ENCODE measurements at places on chromosomes 1 and 21.

GRCh38 chr1:112399456-112399855 lies 3.4 kb downstream of the CTTNBP2NL start:
- no peak overlapping the region for H3K27ac ChIP-seq
- H3K27me3 ChIP-seq, result no peaks in the 10 kb centered on the region
- H3K4me3 ChIP-seq, result no peak overlapping the region
- DNase-seq, result no peak

DNA sequence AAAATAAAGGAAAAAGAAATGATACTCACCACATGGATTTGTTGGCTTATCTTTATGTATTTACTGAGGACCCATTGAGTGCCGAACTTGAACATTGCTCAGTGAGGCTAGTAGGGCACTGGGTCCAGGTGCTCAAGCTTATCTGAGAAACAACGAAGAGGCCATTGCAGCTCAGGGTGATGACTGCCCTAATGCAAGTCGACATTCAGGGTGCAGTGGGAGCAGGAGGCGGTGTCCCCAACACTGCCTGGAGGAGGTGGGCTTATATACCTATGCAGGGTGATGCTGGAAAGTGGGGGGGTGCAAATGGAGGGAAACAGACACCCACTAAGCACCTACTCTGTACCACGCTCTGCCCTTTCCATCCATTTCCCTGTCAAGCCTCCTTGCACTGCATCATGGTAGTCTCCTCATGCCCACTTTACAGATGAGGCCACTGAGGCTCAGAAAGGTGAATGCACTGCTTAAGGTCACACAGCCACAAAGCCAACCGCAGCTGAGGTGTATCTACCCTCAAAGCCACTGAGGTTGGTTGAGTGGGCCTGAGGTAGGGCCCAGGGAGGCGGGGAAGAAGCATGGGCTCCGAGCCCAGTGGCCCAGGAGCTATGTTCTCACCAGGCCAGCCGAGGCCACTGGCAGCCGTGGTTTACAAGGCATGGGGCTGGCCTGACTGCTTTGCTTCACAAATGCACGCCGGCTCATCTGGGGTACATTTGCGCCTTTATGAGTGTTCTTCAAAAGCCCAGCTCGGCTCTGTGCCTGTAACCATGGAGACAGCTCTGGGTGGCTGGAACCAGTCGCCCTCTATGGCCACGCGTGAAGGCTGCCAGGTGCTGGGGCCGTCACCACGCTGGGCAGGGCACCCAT lies 103.8 kb downstream of the EPHB2 start:
- no peaks in the 10 kb centered on the region for H3K4me1 ChIP-seq
- no peaks in the 10 kb centered on the region for H3K36me3 ChIP-seq
- H3K27ac ChIP-seq, result no peak overlapping the region
- DNase-seq, result no peak

DNA sequence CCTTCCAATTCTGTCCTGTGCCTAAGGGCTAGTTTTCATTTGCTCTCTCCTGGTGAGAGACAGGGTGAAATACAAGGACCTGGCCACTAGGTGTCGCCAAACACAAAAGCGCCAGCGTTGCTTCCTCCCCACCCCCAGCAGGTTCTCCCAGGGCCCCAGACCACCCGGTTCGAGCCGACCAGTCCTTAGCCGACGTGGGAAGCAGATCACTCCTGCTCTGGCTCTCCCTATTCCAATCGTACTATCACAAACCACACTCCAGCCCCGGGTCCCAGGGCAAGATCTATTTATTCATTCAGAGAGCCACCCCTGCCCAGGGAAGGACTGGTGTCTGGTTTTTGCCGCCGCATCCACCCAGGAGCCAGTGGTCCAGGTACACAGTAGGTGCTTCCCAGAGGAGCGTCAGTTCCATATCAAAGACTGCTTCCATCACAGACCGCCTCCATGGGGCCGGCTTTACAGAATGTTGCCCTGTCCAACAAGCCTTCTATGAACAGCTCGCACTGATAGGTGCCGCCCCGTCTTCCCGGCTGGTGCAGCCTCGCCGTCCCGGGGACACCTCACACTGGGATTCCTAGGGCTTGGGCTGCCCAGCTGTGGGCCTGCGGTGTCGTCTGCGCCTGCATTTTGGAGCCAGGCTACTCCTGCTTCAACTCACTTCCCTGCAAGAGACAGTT lies 35.0 kb downstream of the CTNNBIP1 start:
- peaks cover 2% of the 10 kb centered on the region for H3K36me3 ChIP-seq
- peaks cover 7% of the 10 kb centered on the region for H3K4me1 ChIP-seq
- peak; percentile 80 for DNase-seq

DNA sequence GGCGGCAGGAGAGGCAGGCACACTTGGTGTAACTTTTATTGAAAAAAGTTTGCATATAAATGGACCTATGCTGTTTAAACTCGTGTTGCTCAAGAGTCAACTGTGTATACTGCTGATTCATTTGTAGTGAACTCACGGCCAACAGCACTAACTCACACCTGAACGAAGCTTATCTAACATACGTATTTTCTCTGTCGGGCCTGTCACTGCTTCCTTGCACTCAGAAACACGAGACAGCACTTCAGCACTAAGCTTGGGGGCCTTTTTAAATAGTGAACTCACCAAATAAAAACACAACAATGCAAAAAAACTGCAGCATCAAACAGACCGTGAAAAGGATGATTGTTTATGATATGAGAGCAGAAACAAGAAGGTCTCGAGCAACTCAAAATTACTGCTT lies 58.9 kb upstream of the NEK2 start:
- peaks cover 14% of the 10 kb centered on the region for H3K4me1 ChIP-seq
- no peaks in the 10 kb centered on the region for H3K36me3 ChIP-seq
- H3K4me3 ChIP-seq, result no peak overlapping the region
- H3K27me3 ChIP-seq, result no peaks in the 10 kb centered on the region
- no peak overlapping the region for H3K27ac ChIP-seq

DNA sequence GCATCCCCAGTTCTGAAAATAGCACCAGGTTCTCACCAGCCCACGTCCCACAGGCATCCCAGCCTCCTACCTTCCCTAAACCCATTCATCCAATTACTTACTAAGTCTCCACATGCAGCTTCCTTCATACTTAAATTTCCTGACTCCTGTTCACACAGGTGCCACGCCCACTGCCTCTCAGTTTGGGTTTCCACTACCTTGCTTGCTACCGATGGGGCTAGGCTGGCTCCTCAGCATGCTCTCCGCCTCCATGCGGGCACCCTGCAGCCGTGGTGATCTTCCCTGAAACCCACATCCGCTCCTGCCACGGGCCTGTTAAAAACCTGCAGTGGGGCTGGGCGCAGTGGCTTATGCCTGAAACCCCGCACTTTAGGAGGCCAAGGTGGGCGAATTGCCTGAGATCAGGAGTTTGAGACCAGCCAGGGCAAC lies 70.4 kb upstream of the ANGPTL1 start:
- DNase-seq, result peak; percentile 11
- no peaks in the 10 kb centered on the region for H3K36me3 ChIP-seq
- H3K27me3 ChIP-seq, result no peaks in the 10 kb centered on the region
- H3K4me3 ChIP-seq, result no peak overlapping the region
- H3K27ac ChIP-seq, result no peak overlapping the region
- no peaks in the 10 kb centered on the region for H3K4me1 ChIP-seq

GRCh38 chr1:72280711-72281110 lies 1.6 kb downstream of the NEGR1 start:
- peak overlapping the region; percentile 81 for H3K27ac ChIP-seq
- DNase-seq, result no peak
- peak overlapping the region; percentile 73 for H3K4me3 ChIP-seq
- H3K4me1 ChIP-seq, result peaks cover 60% of the 10 kb centered on the region

DNA sequence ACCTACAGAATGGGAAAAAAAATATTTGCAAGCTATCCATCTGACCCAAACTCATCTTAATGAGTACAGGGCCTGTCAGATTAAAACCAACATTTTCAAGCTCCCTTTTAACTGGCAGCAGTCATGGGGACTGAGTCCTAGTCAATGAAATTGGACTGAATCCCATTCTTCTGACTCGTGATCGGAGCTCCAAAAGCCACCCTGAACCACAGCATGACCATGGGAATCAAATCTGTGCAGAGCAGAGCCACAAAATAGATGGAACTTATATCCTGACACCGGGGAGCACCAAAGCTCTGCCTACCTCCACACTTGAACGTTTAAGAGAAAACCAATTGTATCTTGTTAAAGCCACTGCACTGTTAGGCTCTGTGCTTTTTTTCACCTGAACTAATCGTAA lies 5.0 kb upstream of the RWDD3 start:
- H3K4me1 ChIP-seq, result peaks cover 7% of the 10 kb centered on the region
- H3K27me3 ChIP-seq, result peaks cover 13% of the 10 kb centered on the region
- H3K36me3 ChIP-seq, result no peaks in the 10 kb centered on the region
- no peak overlapping the region for H3K4me3 ChIP-seq

DNA sequence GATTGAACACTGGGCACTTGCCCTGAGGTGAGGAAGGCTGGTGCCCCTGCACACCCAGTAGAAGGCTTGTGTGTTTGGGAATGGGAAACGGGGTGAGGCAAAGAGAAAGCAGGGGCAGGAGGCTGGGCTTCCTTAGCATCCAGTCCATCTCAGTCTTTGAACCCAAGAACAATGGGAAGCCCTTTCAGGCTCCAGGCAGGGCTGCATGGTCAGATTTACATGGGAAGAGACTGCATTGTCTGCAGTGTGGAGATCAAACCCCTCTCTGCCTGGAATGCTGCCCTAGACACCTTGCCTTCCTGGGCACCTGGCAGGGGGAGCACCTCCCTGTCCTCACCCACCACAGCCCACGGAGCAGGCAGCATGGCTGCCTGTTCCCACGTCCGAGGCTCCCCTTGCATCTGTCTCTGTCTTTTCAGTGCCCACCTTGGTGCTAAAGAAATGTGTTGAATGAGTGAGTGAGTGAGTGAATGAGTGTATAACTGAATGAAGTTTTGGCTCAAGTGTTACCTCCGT lies 268.5 kb downstream of the GRIK3 start:
- H3K36me3 ChIP-seq, result no peaks in the 10 kb centered on the region
- H3K4me1 ChIP-seq, result no peaks in the 10 kb centered on the region
- no peak overlapping the region for H3K4me3 ChIP-seq
- peaks cover 6% of the 10 kb centered on the region for H3K27me3 ChIP-seq

DNA sequence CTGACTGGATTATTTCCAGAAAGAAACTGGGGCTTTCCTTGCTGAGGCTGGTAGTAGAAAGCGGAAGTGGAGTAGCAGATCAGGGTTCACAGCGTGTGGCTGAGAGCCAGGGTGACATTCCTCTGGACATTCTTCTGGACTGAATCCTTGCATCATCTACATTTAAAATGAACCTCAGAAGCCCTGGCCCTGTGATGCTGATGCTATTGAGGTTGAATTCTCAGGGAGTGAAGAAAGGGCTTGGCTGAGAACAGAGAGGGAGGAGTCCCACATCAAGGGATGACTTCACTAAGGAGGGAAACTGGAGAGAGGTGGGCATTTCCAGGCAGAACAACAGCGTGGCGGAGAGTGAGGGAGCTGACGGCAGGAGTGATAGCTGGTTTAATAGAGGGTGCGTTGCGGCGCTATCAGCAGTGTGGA lies 102.3 kb upstream of the LMO4 start:
- H3K36me3 ChIP-seq, result no peaks in the 10 kb centered on the region
- DNase-seq, result no peak
- no peak overlapping the region for H3K4me3 ChIP-seq
- no peaks in the 10 kb centered on the region for H3K27me3 ChIP-seq
- no peak overlapping the region for H3K27ac ChIP-seq
- no peaks in the 10 kb centered on the region for H3K4me1 ChIP-seq

- peak overlapping the region; percentile 97 for H3K4me3 ChIP-seq
- no peaks in the 10 kb centered on the region for H3K27me3 ChIP-seq
- H3K36me3 ChIP-seq, result peaks cover 28% of the 10 kb centered on the region
- peak overlapping the region; percentile 94 for H3K27ac ChIP-seq
- no peak for DNase-seq
- H3K4me1 ChIP-seq, result peaks cover 33% of the 10 kb centered on the region
Measured at GRCh38 chr1:50968821-50969610, 1.0 kb upstream of the CDKN2C start.

GRCh38 chr1:115606305-115606704 lies 35.5 kb upstream of the VANGL1 start:
- no peak overlapping the region for H3K27ac ChIP-seq
- no peak overlapping the region for H3K4me3 ChIP-seq
- no peak for DNase-seq
- peaks cover 3% of the 10 kb centered on the region for H3K27me3 ChIP-seq
- H3K36me3 ChIP-seq, result no peaks in the 10 kb centered on the region
- no peaks in the 10 kb centered on the region for H3K4me1 ChIP-seq

- H3K27ac ChIP-seq, result peak within 1 kb of the TSS; percentile 97
- H3K4me1 ChIP-seq, result peaks cover 21% of the 10 kb centered on the region
- H3K36me3 ChIP-seq, result no peaks in the 10 kb centered on the region
- H3K27me3 ChIP-seq, result no peaks in the 10 kb centered on the region
- H3K4me3 ChIP-seq, result peak within 1 kb of the TSS; percentile 85
Measured at GRCh38 chr1:26862781-26863684, at the start of gene SFN. SFN (plus strand) TSS chr1:26863149; CDS start chr1:26863213, 64 bp downstream.

DNA sequence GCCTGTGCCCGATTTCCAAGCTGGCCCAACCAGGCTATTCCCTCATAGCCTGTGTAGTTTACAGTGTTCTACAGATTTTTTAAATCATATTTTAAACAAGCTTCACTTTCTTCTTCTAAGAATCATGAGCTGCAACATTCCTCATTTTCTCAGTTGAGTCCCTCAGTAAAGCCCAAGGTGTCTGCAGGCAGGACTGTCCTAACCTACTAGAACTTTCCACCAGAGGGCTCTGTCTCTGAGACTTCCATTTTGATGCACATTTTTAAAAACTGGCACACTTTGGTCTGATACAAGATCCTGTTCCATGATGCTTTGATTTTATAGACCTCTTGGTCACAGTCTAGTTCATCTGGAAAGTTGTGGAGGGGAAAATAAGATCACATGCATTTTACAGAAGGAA lies 21.6 kb upstream of the SLAMF6 start:
- no peak overlapping the region for H3K4me3 ChIP-seq
- H3K27ac ChIP-seq, result 0 out of 2 replicates have a peak overlapping the region, but pooled peaks have one; percentile 22
- H3K36me3 ChIP-seq, result peaks cover 10% of the 10 kb centered on the region
- peak; percentile 53 for DNase-seq

DNA sequence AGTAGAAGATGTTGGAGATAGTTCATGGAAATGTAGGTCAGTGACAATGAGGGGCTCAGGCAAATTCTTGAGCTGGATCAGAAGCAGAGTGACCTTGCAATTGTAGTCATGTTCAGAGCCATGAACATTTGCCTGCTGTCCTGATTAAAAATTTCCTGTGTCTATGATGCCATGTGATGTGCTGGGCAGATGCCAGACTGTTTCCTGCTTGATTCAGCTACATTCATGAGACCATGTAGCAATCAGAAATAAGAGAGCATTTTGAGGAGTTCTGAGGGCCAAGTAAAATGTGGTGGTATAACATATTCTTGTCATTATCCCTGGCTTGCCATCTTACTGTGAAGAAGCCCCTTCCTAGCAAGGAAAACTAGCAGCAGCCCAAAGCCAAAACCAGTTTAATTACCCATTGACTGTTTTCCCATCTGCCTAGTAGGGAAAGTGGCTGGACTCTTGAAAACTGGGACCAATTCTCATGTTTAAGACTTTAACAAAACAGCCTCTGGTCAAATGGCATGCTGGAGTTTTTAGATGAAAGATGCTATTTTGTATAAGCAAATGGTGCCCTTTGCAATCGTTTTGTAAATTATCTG lies 118.3 kb downstream of the NOS1AP start:
- no peak overlapping the region for H3K27ac ChIP-seq
- DNase-seq, result no peak
- no peaks in the 10 kb centered on the region for H3K4me1 ChIP-seq
- peaks cover 13% of the 10 kb centered on the region for H3K27me3 ChIP-seq
- no peaks in the 10 kb centered on the region for H3K36me3 ChIP-seq
- no peak overlapping the region for H3K4me3 ChIP-seq

- DNase-seq, result no peak
- no peaks in the 10 kb centered on the region for H3K27me3 ChIP-seq
- H3K27ac ChIP-seq, result no peak overlapping the region
- no peak overlapping the region for H3K4me3 ChIP-seq
- H3K36me3 ChIP-seq, result no peaks in the 10 kb centered on the region
- H3K4me1 ChIP-seq, result peaks cover 12% of the 10 kb centered on the region
Measured at GRCh38 chr21:23812485-23812884, 1794.8 kb downstream of the MRPL39 start.

GRCh38 chr1:112888630-112889029 lies 67.4 kb downstream of the SLC16A1 start:
- H3K4me1 ChIP-seq, result no peaks in the 10 kb centered on the region
- no peak for DNase-seq
- H3K4me3 ChIP-seq, result no peak overlapping the region
- no peaks in the 10 kb centered on the region for H3K27me3 ChIP-seq
- H3K36me3 ChIP-seq, result no peaks in the 10 kb centered on the region
